Activated CD8-positive, alpha-beta memory T cell treated with anti-CD3 and anti-CD28 coated beads for 48 hours (primary cell): ENCODE measurements at places on chromosomes 4 and X.

DNA sequence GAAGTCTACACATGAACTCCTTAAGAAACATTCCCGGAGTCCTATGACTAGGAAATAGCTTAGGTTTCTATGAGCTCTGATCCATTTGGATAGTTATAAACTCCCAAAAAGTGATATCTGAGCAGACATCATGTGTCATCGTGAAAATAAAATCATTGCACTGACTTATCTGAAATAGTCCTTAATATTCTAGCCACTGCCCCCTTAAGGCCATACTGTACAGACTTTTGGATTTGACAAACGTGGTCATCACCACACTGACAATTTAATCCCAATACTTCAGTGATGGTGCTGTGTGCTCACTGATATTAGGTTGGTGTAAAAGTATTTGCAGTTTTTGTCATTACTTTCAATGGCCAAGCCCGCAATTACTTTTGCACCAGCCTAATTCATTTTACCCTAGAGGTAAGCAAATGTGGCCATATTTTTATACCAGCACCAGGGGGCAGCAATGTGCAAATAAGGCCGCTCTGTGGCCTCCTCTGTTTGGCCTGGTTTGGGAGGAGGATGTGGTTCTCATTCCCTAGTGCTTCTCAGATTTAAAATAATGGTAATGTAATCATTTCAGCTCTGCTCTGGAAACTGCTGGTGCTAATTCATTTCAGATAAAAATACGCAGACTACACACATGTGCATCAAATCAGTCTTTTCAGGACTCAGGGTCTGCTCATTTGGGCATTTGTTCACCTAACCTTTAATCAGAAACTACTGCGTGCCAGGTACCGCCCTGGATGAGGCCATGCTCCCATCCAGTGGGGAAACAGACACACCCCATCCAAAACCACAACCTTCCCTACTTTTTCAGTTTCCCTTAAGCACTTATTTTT is 196.4 kb upstream of the C1QTNF7 start:
- DNase-seq: peak; percentile 38

- DNase-seq: peak; percentile 12
Observed at GRCh38 chrX:49884290-49884862, 5.1 kb downstream of the USP27X start.

DNA sequence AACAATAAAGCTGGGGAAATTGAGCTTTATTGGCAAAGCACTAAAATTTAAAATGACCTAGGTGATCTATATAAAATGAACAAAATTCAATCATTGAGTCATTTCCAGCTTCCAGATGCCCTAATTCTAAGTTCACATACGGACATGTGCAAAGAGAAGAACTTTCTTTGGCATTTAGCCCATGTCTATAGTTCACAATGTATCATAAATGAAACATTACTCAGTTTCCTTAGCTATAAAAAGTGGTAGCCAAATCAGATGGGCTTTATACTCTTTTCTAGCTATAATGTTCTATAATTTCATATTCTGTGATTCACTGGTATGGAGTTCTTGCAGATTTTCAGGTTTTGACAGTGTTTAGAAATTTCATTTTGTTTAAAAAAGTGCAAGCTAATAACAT is 327.4 kb downstream of the KCTD8 start:
- no peak for DNase-seq

DNA sequence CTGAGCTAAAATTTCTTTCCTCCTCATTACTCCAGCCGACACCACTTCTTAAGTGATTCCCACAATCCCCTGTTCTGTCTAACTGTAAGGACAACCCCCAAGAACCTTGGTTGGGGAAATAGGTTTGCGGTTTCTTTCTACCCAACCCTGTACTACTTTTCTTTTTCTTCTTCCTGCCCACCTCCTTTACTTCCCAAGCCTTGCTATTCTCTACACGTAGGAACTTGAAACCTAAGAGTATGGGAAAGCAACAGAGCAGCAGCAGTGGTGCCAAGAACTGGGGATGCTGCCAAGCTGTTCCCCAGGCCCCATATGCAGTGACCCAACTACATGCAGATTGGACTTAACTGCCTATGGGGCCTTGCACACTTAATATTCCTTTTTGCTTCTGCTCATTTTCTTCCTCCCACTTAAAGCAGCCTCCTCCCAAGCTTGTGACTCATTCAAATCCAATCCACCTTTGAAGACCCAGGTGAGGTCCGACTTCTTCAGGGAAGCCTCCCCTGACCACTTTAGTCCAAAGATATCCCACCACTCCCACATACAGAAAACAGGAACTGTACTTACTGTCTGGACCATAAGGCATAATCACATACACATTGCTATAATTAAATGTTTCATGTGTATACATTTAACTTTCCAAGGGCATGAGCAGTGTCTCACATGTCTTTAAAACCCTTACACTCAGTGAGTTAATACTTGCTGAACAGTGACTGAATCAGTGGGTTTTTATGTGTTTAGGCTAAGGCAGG is 1.7 kb downstream of the FAM120C start:
- DNase-seq: no peak

DNA sequence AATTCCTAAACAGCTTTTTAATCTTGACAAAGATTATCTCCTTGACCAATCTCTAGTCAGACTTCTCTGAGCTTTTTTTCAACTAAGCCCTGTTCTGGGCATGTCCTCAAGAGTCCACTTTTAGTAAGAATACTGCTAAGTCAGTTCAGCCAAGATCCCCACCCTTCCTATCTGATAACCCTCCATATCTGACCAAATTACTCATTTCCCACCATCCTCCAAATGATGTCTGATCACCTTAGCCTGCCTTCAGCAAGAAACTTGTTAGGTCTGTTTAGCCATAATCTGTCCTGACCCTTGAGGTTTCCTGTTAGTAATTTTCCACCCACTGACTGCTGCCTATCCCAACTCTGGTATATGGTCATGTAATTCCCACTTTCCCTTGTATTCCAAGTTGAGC is 65.2 kb downstream of the FAM13A start:
- DNase-seq: no peak

GRCh38 chrX:7147413-7147977 is at the start of gene STS:
TSS of gene STS (plus strand) at chrX:7147712. CDS start at chrX:7253200, 105,488 bp downstream.
- DNase-seq: peak; percentile 19

DNA sequence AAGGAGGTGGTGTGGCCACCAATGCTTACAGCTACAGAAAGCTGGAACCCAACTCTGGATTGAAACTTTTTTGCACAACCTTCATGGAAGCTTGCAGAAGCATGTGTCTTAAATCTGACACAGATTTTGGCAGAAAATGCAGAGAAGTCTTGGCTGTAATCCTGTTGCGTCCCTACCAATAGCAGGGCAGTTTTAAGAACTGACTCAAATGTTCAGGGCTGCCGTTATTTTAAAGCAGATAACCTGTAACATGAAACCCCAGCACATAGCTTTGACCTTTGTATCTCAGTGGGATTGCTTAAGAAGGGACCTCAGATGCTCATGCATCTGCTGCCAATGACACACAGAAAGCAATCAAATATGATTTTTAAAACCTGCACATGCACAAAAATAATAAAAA is at the start of gene VEGFD:
TSS of gene VEGFD (minus strand) at position 110 of the 400 bp plus-strand sequence. CDS start 467 bp downstream, outside the sequence.
- DNase-seq: no peak

- no peak for DNase-seq
Observed at GRCh38 chr4:105057370-105058105, 89.1 kb upstream of the TET2 start.

GRCh38 chrX:48696909-48697727 is 584 bp downstream of the SUV39H1 start:
- no peak for DNase-seq

GRCh38 chr4:121784975-121785374 is 16.1 kb upstream of the EXOSC9 start:
- no peak for DNase-seq

DNA sequence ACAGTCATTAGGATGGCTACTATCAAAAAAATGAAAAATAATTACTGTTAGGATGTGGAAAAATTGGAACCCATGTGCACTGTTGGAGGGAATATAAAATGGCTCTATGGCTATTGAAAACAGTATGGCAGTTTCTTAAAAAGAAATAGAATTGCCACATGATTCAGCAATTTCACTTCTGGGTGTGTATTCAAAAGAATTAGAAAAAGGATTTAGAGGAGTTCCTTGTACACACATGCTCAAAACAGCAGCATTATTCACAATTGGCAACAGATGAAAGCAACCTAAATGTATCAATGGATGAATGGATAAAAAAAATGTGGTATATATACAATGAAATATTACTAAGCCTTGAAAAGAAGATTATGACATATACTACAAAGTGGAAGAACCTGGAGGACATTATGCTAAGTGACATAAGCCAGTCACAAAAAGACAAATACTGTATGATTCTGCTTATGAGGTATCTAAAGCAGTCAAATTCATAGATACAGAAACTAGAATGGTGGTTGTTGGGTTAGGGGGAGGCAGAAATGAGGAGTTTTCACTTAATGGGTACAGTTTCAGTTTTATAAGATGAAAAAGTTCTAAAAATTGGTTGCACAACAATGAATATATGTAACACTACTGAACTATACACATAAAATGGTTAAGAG is 123.2 kb downstream of the ELOVL6 start:
- DNase-seq: no peak

DNA sequence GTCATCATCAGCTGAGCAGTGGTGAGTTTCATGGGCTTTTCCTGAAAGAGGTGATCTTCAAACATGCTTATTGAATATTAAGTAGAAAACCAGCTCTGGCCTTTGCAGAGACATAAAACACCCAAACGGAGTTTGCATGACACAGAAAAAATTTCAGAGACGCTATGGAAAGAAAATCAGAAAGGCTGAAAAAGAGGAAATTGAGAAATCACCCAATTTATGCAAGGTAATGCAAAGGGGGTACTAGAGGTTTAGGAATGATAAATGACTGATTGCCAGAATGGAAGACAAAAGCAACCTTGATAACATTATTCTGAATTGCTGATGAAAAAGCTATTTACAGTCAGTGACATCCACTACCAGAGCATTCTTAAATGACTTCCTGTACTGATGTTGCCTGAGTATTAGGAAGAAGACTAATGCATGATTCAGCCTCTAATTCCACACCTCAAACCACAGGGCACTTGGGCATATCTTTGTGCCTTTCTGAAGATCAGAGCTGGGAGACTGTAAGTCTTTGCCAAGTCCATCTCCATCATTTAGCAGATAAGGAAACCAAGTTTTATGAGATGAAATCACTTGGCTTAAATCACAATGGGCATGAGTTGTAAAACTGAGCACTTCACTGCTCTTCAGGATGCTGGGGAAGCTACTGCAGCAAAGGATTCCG is 565.7 kb downstream of the PPARGC1A start:
- no peak for DNase-seq

DNA sequence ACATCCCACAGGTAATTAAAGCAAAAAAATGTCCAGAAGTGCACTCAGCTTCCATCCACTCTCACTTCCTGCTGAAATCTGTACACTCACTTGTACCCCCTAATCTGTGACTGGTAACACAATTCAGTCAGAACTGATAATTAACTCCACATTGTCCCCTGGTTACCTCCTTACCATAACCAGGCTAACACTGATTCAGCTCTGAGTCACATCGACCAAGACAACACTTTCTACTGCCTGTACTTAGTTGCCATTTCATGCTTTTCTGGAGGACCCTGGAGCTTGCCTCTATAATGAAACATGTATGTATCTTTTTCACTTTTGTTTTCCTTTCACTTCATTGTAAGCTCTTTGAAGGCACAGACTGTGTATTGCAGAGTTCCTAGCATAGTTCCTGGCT is 130.9 kb upstream of the GABRG1 start:
- no peak for DNase-seq

- no peak for DNase-seq
Observed at GRCh38 chr4:8376361-8377102, 64.0 kb downstream of the ACOX3 start.

GRCh38 chr4:146340798-146341197 is 126.5 kb downstream of the REELD1 start:
- DNase-seq: no peak

DNA sequence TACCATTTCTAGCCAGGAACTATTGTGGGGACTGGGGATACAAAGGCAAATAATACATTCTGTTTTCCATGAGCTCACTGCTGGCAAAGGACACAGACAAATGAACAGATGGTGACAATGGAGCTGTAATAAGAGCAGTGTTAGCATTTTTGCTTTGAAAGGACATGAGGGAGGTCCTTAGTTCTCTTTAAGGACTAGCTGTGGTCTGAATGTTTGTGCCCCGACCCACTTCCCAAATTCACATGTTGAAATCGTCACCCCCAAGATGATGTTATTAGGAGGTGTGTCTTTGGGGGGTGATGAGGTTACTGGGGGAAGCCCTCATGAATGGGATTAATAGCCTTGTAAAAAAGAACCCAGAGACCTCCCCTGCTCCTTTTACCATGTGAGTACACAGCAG is 30.3 kb downstream of the CCNG2 start:
- no peak for DNase-seq
